ENCODE measurements at places on chromosomes 2 and 18.

DNA sequence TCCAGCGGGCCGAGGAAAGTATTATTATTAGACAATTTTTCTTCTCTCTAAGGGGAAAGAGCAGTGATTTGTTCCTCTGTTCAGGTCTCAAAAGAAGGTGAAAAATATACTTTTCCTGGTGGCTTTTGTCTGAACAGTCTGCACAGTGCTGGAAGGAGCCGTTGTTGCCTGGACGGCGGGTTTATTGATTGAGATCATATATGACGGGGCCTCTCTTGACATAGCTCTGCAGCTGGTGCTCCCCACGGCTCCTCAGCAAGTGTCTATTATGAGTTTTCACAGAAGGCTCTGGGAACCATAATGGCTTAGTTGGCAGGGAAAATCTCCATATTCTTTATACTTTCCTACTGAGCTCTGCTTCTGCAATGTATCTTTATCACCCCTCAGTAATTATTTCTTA lies 42.9 kb downstream of the FSHR start:
- DNase-seq: no peak

GRCh38 chr2:38386377-38386776 lies 9.3 kb upstream of the ATL2 start:
- DNase-seq: no peak

- DNase-seq: no peak
These were observed 4.2 kb upstream of the MARS2 start for GRCh38 chr2:197700960-197701359.

DNA sequence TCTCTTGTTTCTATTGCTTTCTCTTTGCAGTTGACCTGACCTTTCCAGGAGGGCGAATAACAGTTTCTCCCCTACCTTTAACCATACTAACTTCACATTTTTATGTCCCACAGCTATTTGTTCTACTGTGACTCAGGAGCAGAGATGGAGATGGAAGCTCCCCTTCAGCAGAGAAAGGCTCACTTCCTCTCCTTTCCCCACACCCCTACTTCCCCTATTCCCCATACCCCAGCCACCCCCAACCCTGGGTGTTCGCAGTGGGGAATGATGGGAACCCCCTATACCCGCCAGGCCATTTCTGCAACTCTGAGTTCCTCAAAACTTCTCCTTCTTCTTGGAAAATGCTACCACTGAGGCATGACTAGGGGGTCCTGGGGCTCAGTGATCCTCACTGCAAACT lies 285.4 kb upstream of the MGAT5 start:
- no peak for DNase-seq

- DNase-seq: no peak
These were observed 142.3 kb upstream of the TANK start for GRCh38 chr2:161017780-161018470.

DNA sequence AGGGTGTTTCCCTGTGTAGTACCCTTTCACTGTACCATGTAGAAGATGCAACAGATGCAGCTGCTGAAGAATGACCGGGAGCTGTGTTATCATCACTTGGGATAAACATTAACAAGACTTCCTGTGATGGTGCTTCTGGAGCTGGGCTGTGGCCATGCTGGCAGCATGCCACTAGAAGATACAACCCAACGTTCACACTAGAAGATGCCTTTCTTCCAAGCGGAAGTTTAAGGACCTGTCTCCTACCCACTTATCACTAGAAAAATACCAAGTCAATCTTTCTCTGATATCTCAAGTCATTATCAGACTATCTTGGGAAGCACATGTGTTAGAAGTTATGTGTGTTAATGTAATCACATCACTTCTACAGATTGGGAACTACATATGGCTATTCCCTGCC lies 953.5 kb downstream of the CNTNAP5 start:
- DNase-seq: no peak

- DNase-seq: no peak
These were observed 15.4 kb downstream of the ALPG start for GRCh38 chr2:232422051-232422450.

DNA sequence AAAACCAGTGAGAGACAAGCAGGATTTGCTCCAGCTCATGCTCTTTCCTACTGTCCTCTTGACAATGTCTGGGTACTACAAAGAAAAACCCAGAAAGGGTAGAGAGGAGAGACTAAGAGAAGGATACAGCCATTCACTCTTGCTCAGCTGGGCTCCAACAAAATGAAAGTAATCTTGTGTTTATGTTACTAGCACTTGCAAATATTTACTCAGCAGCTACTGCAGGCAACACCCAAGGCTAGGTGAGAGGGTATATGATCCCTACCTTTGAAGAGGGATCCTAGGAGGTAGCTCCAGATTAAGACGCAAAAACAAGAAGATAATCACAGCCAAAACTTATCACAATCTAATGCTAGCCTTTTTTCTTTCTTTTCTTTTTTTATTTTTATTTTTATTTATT lies 329.6 kb upstream of the ACVR2A start:
- no peak for DNase-seq

GRCh38 chr2:4445821-4446220 lies 742.4 kb downstream of the DCDC2C start:
- DNase-seq: no peak

DNA sequence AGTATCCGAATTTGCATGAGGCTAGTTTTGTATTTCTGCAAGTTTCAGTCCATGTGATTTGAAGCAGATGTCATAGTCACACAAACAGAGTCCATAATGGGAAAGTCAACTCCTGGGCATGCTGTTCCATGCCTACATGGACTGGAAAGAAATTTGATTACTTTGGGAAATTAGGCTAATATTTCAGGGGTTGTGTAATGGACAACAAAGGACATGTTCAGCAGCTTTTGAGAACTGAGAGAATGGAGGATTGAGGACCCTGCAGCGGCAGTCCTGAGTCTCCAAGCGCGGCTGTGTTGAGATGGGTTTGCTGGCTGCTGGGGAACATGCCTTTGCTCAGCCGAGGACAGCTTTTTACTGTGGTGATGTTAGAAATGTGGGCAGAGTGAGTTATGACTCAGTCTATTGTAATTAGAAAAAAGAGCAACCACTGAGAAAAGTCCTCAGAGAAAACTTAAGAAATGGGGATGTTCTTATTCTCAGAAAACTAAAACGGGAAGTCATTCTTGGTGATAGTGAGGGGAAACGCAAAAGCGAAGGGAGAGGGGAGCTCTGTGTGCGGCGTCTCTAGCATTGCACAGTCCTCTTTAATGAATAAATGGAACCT lies 149.2 kb downstream of the FAM210A start:
- peak; percentile 60 for DNase-seq

GRCh38 chr2:73987109-73987947 lies 2.6 kb downstream of the TET3 start:
- peak; percentile 62 for DNase-seq

DNA sequence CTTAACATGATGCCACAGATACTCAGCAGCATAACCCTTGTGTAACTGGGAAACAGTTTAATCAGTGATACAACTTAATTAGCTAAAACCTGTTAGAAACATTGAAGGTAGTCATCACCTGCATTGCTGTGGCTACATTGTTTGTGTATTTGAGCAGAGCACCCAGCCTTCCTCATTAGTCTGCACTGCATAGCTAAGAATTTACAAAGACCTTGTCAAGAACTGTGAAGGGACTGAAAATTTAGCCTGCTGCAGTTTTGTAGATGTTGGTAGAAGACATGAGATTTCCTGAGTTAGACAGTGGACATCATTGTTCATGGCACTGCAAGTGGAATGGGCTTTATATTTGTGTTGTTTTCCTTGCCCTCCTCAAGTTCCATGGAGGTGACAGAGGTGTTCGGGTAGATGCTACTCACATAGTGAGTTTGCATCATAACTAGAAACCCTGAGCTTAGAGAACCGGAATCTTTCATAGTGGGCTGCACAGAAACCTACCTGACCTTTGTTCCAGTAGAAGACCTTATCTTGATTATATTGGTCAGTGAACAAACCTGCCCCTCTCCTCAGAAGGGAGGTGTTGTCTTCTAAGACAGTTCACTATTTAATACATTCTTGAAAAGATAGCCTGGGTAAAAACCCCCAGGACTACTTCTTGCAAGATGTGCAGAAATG lies 12.5 kb downstream of the VAPA start:
- no peak for DNase-seq

GRCh38 chr2:218404351-218405085 lies 4.8 kb downstream of the CTDSP1 start:
- DNase-seq: no peak
